Stimulated activated CD4-positive, alpha-beta T cell treated with anti-CD3 and anti-CD28 coated beads, TNF-alpha, amount 100 ng/mL, for 4 hours (primary cell): ENCODE measurements at places on chromosomes 11 and 22.

GRCh38 chr11:67582011-67582410 is 1.6 kb upstream of the GSTP1 start:
- DNase-seq, result no peak

DNA sequence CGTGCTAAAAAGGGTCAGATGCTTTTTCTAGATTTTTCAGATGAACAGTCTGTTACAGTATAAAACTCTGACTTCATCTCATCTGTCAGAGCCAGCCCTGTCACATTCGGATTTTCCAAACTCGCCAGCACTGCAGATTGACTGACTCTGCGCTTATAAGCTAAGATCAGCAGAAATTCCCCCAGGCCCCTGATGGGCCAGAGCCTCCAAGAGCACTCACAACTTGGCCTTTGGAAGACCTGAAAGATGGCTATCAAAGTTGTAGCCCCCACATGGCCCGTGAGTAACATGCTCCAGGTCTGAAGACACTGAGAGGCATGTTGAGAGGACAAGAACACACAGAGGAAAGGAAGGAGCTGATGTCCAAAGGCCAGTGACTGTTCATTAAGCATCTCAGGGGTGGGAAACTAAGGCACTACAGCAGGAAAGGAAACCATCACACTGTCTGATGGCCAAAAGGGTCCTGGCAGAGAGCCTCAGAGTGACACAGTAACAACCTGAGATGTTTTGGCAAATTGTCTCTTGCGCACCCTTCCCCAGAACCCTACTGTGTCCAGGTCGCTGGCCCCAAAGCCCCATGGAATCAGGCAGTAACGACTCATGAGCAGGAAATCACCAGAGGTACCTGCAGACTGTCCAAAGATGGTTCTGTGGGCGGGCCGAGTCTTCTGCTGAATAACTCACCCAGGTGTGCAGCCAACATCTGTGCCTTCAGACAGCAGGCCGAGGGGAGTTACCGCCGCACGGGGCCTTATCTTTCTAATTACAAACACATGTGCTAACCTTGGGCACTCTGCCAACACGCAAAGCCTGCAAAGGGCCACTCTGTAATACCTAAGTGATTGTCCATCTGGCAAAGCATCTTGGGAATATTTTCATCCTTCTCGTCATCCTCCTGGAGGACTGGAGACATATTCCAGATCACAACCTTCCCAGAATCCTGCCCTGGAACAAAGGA is 23.6 kb downstream of the HIRA start:
- no peak for DNase-seq

GRCh38 chr11:8937159-8937558 is 4.4 kb upstream of the C11orf16 start:
- DNase-seq, result no peak

GRCh38 chr11:20457934-20458680 is 70.6 kb downstream of the PRMT3 start:
- DNase-seq, result no peak

DNA sequence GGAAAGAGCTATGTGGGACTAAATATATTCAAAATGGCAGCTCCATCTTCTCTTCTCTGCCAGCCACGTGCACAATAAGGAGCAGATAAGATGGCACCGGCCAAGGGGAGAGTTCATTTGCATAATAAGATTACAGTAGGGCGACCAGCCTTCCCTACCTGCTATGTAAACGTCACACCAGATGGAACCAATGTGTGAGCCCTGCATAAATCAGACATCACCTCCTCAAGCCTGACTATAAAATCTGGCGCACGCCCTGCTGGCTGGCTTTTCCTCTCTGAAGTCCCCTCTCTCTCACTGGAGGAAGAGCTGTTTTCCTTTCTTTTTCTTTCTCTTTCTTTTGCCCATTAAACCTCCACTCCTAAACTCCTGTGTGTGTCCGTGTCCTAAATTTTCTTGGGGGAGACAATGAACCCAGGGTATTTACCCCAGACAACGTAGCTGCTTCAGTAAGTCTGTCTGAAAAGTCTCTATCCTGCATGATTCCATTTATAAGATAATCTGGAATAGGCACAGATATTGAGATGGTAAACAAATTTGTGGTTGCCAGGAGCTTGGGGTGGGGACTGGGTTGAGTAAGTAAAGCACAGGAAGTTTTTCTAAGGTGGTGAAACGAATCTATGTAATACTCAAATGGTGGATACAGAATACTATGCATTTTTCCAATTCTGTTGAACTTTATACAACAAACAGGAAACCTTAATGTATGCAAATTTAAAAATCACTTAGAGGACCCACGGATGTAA is 670.0 kb upstream of the KIRREL3 start:
- no peak for DNase-seq

DNA sequence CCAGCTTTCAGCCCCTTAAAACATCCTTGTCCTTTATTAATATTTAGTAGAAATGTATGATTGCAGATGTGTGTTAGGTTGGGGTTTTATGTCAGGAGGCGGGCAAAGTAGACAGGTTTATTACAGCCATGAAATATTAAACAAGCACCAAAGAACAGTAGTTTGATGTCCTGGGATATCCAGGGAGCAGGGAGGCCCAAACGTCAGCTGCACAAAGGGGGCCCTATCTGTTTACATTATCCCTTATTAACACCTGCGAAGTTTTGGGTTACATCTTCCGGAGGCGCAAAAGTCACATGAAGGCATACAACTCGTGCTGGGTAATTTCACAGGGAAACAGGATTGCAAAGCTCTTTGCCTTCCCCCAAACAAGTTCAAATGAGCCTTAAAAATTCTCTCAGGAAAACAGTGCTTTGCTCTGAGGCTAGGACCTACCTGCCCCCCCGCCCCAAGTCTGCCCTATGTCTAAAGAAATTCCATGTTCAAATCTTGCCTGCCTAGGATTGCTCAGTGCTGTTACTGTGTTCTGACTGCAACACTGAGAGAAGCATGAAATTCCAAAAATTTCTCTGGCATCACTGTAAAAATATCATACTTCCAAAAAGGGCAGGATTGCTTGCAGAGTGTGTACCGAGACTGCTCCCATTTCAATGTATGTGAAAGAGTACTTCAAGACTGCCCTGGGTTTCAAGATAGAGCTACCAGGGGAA is 8.9 kb downstream of the MN1 start:
- no peak for DNase-seq

GRCh38 chr22:42644422-42645340 is 4.3 kb upstream of the ATP5MGL start:
- DNase-seq, result no peak

- no peak for DNase-seq
Observed at GRCh38 chr11:13114566-13115379, 105.7 kb downstream of the RASSF10 start.
